H1 (cell line): ENCODE measurements at places on chromosomes 4 and X.

- peak; percentile 38 for DNase-seq
These were observed 182.5 kb upstream of the NPY2R start for GRCh38 chr4:155025762-155026457.

DNA sequence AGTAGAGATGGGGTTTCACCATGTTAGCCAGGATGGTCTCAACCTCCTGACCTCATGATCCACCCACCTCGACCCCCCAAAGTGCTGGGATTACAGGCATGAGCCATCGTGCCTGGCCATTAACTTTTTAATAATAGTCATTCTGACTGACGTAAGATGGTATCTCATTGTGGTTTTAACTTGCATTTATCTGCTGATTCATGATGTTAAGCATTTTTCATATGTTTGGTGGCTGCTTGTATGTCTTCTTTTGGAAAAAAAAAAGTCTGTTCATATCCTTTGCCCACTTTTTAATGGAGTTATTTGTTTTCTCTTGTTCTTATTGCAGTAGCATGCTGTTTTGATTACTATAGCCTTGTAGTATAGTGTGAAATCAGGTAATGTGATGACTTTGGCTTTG is 45.8 kb downstream of the ANXA10 start:
- DNase-seq, result no peak

GRCh38 chr4:3233391-3234071 is 15.4 kb upstream of the MSANTD1 start:
- no peak for DNase-seq

DNA sequence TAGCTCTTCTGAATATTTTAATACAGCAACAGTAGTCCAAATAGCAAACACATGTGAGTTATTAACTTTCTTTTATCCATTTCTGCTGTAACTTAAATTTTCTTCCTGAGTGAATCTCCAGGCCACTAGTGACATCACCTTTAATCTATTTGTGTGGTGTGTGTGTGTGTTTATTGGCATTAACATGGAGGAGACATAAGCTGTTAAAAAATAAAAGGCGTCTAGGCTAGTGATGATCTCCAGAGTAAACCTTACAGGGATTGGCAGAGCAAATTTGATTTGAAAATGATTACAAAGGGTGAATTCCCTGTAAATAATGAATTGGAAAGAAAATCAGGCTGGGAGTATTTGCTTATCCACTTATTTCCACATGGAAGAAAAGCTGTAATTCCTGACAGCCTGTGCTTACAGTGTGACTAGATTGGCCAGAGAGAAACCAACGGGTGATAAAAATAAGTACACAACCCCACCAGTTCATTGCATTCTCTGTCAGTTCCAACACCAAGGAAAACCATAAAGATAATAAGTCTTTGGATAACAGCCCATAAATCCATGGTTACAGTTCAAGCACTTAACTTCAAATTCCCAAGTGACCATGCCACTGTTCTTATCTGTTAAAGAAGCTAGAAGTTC is 186.1 kb downstream of the ENOX2 start:
- DNase-seq, result no peak

- no peak for DNase-seq
These were observed 137.0 kb upstream of the ELOVL6 start for GRCh38 chr4:110335399-110335798.

DNA sequence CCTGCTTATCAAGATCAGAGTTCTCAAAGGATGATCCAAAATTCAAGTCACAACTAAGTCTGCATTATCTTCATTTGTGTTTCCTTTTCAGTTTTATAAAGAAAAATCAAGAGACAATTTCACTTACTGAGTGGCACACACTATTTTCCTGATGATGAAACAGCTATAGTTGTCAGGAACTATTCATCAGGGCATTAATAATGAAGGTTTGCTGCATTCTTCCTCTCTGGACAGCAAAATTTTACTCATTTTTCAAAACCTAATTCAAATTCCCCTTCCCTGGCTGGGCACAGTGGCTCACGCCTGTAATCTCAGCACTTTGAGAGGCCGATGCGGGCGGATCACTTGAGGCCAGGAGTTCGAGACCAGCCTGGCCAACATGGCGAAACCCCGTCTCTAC is 83.5 kb upstream of the SMIM10 start:
- DNase-seq, result no peak

DNA sequence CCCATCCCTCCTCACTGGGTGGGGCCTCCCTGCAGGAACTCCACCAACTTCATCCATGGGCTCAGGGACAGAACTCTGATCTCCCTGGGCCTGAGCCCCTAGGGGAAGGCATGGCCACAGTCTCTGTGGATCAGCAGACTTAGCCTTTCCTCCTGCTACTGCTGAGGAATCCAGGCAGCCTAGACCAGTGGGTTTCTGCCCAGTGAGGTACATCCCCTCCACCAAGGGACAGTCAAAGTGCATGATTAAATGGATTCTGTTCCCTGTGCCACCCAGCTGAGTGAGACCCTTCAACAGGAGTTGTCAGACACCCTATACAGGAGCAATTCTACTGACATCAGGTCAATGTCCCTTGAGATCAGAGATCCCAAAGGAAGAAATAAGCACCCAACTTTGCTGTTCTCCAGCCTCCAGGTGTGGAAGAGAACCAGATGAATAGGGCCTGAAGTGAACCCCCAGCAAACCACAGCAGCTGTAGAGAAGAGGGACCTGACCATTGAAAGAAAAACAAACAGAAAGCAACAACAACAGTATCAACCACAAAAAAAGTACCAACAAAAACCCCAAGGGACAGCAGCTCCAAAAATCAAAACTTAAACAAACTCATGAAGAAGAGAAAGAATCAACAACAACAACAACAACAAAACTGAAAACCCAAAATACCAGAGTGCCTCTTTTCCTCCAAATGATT is 84.8 kb downstream of the CHIC1 start:
- no peak for DNase-seq

- DNase-seq, result no peak
These were observed 24.3 kb upstream of the GPR34 start for GRCh38 chrX:41664375-41664901.

GRCh38 chr4:183852910-183853547 is 52.1 kb upstream of the STOX2 start:
- DNase-seq, result no peak

- no peak for DNase-seq
These were observed 46.9 kb upstream of the GRXCR1 start for GRCh38 chr4:42845586-42845985.

DNA sequence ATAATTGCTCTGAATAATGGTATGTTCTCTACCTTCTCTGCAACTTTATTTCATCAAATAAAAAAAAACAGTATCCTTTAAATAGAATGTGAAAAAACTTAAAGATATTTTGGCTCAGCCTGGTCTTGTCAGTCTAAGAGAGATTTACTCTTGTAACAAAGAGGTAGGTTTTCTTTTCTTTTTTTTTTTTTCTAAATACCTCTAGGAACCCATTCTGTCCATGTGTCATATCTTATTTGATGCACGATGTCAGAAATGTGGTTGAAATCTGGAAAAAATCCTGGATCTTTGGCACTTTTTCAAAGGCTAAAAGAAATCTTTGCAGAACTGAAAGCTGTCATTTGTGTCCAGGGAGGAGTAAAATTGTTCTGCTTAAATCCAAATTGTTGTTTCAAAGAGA is 17.3 kb upstream of the FGF5 start:
- no peak for DNase-seq

DNA sequence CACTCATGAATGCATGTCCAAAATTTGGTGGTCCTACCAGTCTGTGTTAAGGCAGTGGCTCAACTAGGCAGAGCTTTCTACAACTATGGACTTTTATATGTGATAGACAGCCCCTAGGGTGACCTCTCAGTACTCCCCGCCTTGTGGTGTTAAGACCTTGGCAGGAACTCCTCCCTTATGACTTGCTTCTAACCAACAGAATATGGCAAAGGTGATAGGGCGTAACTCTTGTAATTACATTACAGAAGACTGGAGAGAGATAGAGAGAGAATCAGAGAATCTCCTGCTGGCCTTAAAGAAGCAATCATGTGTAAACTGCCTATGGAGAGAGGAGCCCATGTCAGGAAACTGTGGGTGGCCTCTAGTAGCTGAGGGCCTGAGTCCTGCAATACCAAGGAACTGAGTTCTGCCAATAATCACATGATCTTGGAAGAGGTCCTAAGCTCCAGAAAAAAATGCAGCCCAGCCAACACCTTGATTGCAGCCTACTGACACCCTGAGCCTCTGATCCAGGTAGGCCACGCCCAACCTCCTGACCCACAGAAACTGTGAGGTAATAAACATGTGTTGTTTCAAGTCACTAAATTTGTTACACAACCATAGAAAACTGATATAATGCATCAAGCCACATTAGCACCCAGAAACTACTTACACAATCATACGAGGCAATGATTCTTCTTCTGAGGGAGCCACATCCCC is 68.9 kb downstream of the INPP4B start:
- no peak for DNase-seq

DNA sequence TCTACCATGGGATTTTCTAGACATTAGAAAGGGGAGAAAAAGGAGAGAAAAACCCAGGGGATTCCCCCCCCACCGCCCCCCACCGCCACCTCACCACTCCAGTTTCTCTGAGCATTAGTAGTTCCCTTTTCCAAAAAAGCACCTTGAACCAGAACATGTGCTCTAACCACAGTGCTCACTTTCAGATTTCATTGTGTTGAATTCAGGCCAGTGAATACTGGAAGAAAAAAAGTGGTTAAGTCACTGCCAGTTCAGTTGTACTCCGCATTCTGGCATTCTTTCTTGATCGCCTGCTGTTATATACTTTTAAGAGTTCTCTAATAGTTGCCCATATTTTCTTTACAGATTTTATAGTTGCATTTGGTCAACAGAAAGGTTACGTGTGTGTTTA is 40.9 kb downstream of the JADE3 start:
- no peak for DNase-seq

GRCh38 chrX:41350150-41350975 is 16.4 kb downstream of the DDX3X start:
- no peak for DNase-seq

DNA sequence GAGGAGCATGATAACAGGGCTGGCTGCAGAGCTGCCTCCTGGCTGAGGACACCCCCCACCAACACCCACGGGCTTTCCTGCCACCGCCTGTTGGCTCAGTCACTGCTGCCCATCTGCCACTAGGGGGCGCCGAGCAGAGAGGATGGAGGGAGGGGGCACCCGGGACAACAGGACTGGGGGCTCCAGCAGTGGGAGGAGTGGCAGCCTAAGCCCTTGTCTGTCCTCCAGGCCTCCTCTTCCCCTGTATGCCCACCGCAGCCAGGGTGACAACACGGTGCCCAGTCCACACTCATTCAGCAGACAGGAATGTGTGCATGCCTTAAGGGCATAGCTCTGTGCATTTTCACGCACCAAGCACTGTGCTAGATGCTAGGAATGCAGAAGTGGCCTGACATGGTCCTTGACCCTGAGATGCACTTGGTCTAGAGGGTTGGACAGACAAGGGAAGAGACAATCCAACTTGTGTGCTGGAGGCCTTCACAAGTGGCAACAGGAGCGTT is 149.9 kb downstream of the AMMECR1 start:
- DNase-seq, result peak; percentile 75

- DNase-seq, result no peak
These were observed 57.7 kb upstream of the SEC24B start for GRCh38 chr4:109375778-109376414.

GRCh38 chr4:31005037-31005436 is 284.9 kb downstream of the PCDH7 start:
- DNase-seq, result no peak

GRCh38 chr4:6120361-6120760 is 80.0 kb downstream of the JAKMIP1 start:
- DNase-seq, result no peak

DNA sequence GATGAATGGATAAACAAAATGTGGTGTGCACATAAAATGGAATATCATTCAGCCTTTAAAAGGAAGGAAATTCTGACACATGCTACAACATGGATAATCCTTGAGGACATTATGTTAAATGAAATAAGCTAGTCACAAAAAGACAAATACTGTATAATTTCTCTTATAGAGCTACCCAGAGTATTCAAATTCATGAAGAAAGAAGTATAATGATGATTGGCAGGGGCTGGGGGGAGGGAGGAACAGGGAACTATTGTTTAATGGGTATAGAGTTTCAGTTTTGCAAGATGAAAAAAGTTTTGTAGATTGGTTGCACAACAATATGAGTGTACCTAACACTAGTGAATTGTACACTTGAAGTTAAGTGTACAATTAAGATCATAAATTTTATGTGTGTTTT is 153.9 kb upstream of the STK26 start:
- DNase-seq, result no peak

- no peak for DNase-seq
These were observed 600 bp downstream of the BEX4 start for GRCh38 chrX:103215425-103215991.

- no peak for DNase-seq
These were observed 505.2 kb downstream of the ZNF674 start for GRCh38 chrX:46040001-46040400.

GRCh38 chrX:633985-634958 is 3.7 kb downstream of the SHOX start:
- DNase-seq, result no peak

DNA sequence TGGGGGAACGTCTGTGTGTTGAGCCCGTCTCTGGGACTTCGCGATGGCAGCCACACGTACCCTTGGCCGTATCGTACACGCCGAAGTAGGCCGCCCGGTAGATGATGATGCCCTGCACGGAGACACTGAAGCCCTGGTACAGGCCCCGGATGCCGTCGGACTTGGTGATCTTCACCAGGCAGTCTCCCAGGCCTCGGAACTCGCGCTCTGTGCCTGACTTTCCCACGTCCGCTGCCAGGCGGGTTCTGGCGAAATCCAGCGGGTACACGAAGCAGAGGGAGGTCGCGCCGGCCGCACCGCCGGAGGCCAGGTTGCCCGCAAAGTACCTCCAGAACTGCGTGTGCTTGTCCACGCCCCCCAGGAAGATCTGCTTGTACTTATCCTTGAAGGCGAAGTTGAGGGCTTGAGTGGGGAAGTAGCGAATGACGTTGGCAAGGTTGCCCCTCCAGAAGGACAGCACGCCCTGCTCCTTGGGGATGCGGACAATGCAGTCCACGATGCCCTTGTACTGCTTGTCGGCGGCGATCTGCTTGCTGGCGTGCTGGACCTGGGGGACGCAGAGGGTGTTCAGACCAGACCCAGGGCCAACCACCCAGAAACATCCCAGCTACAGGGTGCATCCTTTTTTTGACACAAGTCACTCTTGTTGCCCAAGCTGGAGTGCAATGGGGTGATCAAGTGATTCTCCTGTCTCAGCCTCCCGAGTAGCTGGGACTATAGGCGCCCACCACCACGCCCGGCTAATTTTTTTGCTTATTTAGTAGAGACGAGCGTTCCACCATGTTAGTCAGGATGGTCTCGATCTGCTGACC is 2.5 kb downstream of the SLC25A6 start:
- no peak for DNase-seq

- no peak for DNase-seq
These were observed 63.4 kb downstream of the GPR50 start for GRCh38 chrX:151239751-151240150.

DNA sequence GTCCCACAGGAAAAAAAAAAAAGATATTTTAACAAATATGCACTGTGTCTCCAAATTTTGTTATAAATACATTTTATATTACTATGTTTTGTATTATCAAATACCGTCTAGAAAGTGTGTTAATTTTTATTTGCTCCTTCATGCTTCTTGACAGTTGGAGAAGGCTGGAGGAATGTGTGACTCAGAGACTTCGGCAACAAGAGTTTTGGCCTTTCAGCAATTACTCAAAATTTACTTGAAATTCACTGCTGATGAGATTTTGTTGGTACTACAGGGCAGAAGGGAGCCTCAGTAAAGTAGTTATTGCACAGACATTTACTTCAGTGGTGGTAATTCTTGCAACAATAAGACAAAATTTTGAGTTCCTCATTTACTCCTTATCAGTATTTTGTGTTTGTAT is 2164.0 kb downstream of the PCDH7 start:
- no peak for DNase-seq

GRCh38 chr4:164396439-164396838 is 357.5 kb upstream of the SMIM31 start:
- no peak for DNase-seq

- DNase-seq, result no peak
These were observed 942.7 kb upstream of the NDST4 start for GRCh38 chr4:116055857-116056827.
